ENCODE measurements at places on chromosomes 5 and 9.

GRCh38 chr9:78210841-78211301 is 25.0 kb upstream of the CEP78 start:
- DNase-seq = no peak

GRCh38 chr5:180873615-180874520 is 12.8 kb upstream of the ZFP62 start:
- DNase-seq = no peak

GRCh38 chr9:99678566-99678965 is 143.1 kb upstream of the NR4A3 start:
- no peak for DNase-seq

- DNase-seq = no peak
Measured at GRCh38 chr5:149212198-149212951, 59.3 kb upstream of the AFAP1L1 start.

DNA sequence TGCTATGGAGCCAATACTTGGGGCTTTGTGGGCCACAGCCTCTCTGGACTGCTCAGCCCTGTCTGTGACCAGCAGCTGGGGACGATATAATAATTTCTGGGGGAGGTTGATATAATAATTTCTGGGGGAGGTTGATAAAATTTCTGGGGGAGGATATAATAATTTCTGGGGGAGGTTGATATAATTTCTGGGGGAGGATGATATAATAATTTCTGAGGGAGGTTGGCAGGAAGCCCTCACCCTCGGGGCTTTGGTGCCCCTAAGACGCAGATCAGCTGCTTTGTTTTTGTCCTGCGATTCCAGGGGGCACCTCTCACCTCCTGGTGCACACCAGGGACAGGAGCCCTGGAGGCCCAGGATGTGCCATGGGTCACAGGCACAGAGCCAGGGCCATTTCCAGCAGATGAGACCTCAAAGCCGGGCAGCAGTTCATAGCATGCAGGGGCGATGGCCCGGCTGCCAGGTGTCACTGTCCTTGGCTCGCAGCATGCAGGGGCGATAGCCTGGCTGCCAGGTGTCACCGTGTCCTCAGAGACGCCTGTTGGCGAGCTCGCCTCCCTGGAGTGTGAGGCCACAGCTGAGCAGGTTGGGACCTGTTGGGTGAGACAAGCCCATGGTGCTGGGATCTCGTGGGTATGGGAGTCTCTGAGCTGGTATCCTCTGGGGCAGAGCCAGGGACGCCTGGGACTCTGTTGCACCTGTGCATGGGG is 3.8 kb upstream of the TOR4A start:
- DNase-seq = no peak

DNA sequence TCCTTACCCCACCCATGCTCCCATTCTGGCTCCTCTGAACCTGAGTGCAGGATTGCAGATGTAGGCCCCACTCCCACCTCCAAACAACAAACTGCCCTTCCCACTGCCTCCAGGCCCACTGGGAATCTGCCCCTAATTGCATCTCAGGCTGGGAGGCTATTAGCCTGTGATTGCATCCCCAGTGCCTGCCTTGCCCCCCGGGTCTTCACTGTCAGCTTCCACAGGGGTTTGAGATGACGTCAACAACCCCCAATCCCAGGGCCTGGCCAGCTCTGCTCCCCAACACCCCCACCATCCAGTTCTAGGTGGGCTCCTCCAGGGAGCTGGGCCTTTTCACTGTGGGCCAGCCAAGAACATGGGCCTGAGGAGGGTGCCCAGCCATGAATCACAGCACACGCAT is 91.5 kb downstream of the PCDH1 start:
- DNase-seq = no peak

DNA sequence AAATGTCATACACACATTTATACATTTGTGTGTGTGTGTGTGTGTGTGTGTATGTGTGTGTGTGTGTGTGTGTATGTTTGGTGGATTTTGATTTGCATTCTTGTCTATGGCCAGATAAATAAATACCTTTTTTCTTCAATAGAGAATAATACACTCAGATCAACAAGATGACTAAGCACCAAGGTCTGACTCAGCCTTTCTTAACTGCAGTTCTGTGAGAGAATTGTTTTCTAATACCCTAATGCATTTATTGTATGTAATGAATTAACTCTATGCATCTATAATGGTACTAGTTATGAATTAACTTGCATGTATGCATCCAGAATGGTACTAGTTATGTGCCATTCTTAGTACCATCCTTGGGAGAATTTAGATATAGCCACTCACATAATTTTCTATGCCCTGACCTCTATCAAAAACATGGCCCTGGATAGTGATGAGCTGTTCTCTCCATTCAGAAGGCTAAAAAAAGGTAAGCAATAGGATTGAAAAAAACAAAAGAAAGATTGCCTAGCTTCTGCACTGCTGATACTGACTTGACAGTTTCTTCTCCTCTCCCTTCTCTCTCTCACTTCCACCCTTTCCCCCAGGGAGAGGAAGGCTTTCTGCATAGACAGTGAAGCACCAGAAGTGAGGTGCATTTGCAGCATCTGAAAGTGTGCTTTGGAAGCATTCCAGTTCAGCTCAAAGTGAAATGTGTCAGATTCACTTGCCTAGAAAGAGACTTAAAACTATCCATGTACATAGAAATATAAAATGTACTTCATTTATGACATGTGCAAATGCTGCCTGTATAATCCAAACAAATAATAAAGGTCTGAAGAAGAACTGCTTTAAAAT is 55.1 kb upstream of the CCDC112 start:
- DNase-seq = no peak

DNA sequence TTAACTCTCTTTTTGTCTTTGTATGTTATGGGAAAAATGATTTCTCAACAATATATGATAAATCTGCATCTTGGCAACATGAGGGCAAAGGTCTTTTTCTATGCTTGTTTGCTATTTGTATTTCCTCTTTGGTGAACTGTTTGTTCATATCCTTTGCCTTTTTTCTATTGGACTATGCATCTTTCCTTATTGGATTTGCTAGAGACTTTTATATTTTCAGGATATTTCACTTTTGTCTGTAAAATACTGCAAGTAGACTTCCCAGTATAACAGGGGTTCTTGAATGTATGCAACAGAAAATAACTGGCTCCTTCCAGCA is 69.4 kb upstream of the SSBP2 start:
- DNase-seq = no peak

DNA sequence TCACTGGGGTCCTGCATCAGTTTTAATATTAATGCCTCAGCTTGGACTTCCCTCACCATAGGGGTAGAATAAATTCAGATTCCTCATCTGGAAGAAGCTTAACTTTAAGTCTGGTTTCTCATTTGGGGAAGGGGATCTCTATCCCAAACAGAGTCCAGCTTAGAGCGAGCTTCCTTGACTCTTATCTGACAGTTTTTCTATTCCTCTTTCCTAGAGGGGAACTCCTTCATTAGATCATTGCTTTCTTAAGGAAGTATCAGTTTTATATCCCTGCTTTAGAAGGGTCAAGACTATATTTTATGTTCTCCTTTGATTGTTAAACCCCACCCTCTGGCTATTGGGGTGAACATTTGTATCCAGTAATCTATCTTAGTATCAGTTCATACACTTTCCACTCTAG is 24.2 kb upstream of the CDC42SE2 start:
- DNase-seq = no peak

DNA sequence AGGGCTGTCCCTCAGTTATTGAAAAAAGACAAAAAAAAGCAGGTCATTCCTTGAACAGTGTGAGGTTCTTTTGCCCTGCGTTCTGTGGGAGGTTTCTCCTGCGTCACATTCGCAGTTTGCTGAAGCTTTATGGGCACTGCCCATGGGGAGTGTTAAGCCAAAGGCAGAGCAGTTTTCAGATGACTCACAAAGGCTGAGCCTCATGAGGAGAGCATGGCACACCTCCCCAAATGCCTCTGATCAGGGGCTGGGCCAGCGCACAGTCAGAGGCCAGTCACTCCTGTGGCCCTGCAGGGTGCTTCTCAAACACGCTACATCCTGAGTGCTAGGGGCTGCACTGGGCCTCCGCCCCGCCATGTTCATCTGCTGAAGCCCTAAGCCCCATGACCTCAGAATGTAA is 38.4 kb downstream of the IRX1 start:
- DNase-seq = no peak

- no peak for DNase-seq
Measured at GRCh38 chr9:93231121-93231694, 47.3 kb downstream of the WNK2 start.

DNA sequence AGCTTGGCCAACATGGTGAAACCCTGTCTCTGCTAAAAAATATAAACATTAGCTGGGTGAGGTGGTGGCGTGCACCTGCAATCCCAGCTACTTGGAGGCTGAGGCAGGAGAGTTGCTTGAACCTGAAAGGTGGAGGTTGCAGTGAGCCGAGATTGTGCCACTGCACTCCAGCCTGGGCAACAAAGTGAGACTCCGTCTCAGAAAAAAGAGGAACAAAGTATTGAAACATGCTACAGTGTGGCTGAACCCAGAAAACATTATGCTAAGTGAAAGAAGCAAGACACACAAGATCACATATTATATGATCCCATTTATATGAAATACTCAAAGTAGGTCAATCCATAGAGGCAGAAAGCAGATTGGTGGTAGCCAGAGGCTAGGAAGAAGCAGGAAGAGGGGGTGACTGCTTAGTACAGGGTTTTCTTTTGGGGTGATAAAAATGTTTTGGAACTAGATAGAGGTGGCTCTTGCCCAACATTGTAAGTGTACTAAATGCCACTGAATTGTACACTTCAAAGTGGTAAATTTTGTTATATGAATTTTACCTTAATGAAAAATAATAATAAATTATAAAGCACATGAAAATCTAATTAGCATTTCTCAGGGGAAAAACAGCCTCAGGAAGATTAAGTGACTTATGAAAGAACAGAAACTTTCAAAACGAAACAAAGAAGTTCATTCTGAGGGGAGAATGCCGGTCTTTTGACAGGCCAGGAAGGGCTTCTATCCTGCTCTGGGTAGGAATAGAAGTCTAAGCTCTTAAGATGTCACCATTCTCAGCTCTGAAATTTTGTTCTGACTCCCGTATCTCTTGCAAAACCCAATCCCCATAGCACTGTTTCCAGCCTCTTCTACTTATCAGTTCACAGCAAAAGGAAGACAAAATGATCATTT is 161.1 kb upstream of the TBCA start:
- DNase-seq = no peak

GRCh38 chr5:134142806-134143205 is 28.3 kb downstream of the TCF7 start:
- DNase-seq = no peak
